ENCODE measurements at places on chromosomes 3 and 15.

- DNase-seq: no peak
These were observed 89.5 kb upstream of the ANKRD28 start for GRCh38 chr3:15887261-15887660.

GRCh38 chr15:76815421-76815820 lies 89.7 kb downstream of the SCAPER start:
- no peak for DNase-seq

DNA sequence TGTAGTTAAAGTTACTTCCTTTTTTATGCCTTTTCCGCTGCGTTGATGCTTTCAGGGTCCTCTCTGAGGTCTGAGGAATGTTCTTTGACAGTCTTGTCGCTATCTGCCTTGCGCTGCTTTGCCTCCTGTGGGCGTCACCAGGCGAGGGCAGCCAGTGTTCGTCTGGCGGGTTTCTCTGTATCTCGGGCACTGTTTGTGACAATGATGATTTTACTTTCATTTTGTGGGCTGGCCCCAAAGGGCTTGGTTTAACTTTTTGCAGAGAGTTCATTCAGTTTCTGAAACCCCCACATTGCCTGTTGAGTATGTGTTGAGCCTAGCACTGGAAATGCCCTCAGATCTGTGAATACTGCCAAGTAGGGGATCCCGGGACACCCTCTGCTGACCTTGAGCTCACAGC lies 24.6 kb upstream of the SACM1L start:
- DNase-seq: peak; percentile 63

GRCh38 chr15:101028321-101028720 lies 109.2 kb downstream of the LRRK1 start:
- no peak for DNase-seq

GRCh38 chr15:43854801-43855200 lies 28.0 kb downstream of the WDR76 start:
- DNase-seq: no peak

GRCh38 chr3:81742581-81742980 lies 18.9 kb downstream of the GBE1 start:
- DNase-seq: no peak
